ENCODE measurements at places on chromosomes 1 and 21. TPM values are rescaled to one million over a fixed set of nuclear protein-coding genes. Genes with fewer than 3 reads are reported as not detected.
A peak's percentile ranks its signal among the peaks of the same experiment; 100 is the strongest.

- no peak overlapping the region for H3K27ac ChIP-seq
- H3K4me3 ChIP-seq = no peak overlapping the region
- no peaks in the 10 kb centered on the region for H3K36me3 ChIP-seq
- no peak for DNase-seq
Measured at GRCh38 chr1:222392556-222392955, 155.3 kb downstream of the HHIPL2 start.

- H3K4me1 ChIP-seq = peaks cover 28% of the 10 kb centered on the region
- H3K36me3 ChIP-seq = no peaks in the 10 kb centered on the region
- H3K27ac ChIP-seq = no peak overlapping the region
- no peaks in the 10 kb centered on the region for H3K27me3 ChIP-seq
- peak overlapping the region; percentile 73 for H3K4me3 ChIP-seq
Measured at GRCh38 chr1:212432272-212432660, 454 bp upstream of the NENF start.

DNA sequence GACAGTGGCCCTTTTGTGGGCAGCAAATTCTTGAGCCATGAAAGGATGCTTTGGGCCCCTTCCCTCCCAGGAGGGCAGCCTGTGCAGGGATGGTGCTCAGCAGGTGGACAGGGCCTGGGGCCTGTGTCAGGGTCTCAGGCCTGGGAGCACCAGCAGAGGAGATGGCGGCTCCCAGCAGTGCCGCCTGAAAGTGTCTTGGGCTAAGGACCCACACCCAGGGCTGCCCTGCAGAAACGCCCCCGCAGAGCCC lies 23.9 kb downstream of the FTCD start:
- no peaks in the 10 kb centered on the region for H3K27me3 ChIP-seq
- DNase-seq = no peak
- no peak overlapping the region for H3K4me3 ChIP-seq
- no peaks in the 10 kb centered on the region for H3K36me3 ChIP-seq

DNA sequence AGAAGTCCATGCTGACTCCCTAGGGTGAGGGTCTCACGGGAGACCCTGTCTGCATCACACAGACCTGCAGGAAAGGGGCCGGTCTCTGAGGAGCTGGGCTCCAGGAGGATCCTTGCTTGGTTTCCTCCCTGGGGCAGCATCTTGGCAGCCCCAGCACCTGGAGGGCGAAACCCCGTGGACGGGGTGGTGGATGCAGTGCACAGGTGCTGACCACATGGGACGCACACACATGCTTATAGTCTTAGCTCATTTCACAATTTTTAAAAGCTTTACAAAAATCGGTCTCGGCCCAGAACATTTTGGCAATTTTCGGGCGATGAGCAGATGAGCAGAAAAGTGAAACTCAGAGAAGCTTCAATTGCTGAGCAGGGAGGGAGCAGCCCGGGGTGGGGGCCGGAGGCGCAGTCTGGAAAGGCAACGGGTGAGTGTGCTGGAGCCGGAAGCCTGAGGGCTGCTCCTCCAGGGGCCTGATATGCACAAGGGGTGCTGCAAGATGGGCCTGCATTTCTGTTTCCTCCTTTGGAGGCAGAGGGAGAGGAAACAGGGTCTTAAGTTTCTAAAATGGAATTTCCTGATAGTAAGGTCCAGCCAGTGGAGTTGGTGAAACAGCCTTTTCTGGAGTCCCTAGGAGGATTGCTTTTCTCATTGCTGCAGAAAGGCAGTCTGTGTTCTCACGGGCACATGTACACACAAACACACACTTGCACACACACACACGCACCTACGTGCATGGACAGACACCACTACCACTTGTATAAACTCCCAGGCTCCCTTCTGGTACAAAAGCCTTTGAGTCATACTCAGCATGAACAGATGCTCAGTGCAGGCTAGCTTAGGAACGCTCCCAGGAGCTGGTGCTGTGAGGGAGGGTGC lies 60.6 kb downstream of the SCCPDH start:
- H3K36me3 ChIP-seq = no peaks in the 10 kb centered on the region
- H3K27ac ChIP-seq = no peak overlapping the region
- no peak for DNase-seq
- no peak overlapping the region for H3K4me3 ChIP-seq

Gene NLRP3
- total RNA-seq = 0.97 TPM

- H3K36me3 ChIP-seq = no peaks in the 10 kb centered on the region
- no peak for DNase-seq
- H3K27me3 ChIP-seq = peaks cover 2% of the 10 kb centered on the region
- no peak overlapping the region for H3K27ac ChIP-seq
- no peaks in the 10 kb centered on the region for H3K4me1 ChIP-seq
Measured at GRCh38 chr1:223534677-223535076, 130.8 kb downstream of the CAPN8 start.

DNA sequence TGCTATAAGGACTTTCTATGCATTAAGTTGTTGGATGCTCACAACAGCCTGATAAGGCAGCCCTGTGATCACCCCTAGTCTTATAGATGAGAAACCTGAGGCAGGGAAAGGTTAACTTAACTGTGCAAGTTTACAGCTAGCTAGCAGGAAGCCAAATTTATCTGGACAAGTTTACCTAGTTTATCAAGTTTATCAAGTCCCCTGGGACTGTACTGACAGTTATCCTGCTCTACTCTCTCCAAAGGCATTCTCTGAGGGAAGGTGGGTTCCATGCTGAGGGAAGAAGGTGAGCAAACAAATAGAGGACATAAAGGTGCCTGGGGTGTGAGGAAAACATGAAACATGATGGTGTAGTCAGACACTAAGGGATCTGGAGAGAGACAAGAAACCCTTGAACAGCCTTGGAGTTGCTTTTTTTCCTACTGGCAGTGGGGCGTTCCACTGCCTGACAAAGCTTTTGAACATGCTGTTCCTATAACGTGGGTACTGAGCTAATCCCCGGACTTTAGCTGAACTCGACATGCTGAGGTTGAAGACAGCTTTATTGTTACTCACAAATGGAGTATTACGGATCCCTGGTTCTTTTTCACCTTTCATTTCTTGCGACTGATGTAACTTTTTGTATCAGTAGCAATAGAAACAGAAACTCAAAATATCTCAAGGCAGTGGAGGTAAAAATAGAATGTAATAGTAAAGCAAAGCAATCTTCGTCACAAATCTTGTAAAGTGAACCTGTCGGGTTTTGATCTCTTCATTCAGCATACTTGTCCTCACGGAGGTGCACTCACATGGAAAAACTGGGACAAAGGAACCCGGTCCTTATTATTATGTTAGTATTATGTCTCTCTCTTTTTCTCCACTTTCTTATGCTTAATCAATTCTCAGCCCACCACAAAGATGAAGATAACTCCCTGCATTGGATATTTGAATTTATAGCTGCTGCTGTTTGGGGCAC lies 42.4 kb upstream of the ESRRG start:
- no peaks in the 10 kb centered on the region for H3K36me3 ChIP-seq
- H3K4me1 ChIP-seq = no peaks in the 10 kb centered on the region
- no peak for DNase-seq

- peaks cover 19% of the 10 kb centered on the region for H3K27me3 ChIP-seq
- H3K27ac ChIP-seq = no peak overlapping the region
- no peaks in the 10 kb centered on the region for H3K36me3 ChIP-seq
- H3K4me3 ChIP-seq = no peak overlapping the region
- peak; percentile 73 for DNase-seq
- H3K4me1 ChIP-seq = peaks cover 6% of the 10 kb centered on the region
Measured at GRCh38 chr1:227192163-227192562, 126.1 kb downstream of the CDC42BPA start.

Gene TSEN15
- 44.3 TPM for total RNA-seq

DNA sequence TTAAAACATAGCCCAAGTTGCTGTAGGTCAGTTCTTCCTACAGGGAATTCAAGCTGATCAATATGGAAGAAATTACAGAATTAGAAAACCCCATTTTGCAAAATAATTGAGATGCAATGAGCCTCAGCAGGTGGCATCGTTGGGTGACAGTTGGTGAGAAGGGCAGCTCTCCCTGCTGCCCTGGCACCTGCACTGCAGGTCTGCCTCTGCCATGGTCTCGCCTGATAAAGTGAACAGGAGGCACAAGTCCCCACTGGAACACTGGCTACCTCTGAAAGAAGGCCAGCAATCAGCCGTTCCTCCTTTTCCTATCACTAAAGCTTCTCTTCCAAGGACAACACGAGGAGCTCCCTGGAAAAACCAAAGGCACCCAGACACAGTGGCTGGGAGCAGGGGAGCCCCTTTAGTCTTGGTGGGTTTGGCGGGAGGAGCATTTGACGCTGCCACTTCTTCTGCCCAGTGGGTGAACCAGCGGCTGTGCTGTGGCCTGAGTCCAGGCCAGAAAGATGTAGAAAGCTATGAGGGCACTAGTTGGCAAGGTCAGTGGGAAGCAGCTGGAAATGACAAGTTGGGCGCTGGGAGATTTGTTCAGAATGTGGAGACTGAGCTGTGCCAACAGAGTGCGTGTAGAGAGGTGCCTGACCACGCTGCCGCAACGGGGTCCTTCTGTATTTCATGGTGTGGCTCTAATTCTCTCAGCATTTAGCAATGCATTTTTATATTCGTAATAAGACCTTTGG lies 93.1 kb downstream of the RIPK4 start:
- H3K27me3 ChIP-seq = peaks cover 6% of the 10 kb centered on the region
- H3K4me3 ChIP-seq = no peak overlapping the region
- no peak overlapping the region for H3K27ac ChIP-seq

GRCh38 chr1:12085643-12086260 lies 22.6 kb downstream of the TNFRSF8 start:
- no peaks in the 10 kb centered on the region for H3K27me3 ChIP-seq
- peaks cover 55% of the 10 kb centered on the region for H3K36me3 ChIP-seq
- H3K4me1 ChIP-seq = peaks cover 52% of the 10 kb centered on the region
- no peak overlapping the region for H3K27ac ChIP-seq

DNA sequence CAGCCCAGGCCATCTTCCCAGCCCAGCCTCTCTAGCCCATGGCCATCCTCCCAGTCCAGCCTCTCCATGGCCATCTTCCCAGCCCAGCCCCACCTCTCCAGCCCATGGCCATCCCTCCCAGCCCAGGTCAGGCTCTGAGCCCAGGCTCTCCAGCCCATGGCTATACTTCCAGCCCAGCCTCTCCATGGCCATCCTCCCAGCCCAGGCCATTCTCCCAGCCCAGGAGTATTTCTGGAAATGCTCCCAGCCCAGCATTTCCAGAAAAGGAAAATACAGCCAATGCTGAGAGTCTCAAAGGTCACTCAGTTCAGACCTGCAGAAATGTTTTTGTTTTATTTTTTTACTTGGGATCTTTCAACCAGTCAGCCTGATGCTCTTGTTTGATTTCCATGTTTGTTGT lies 70.0 kb upstream of the ZNF281 start:
- DNase-seq = no peak
- no peaks in the 10 kb centered on the region for H3K36me3 ChIP-seq
- no peak overlapping the region for H3K4me3 ChIP-seq
- no peak overlapping the region for H3K27ac ChIP-seq

Gene OR2L5
- total RNA-seq = not detected

GRCh38 chr1:165650981-165651625 lies 20.1 kb downstream of the MGST3 start:
- no peak overlapping the region for H3K4me3 ChIP-seq
- no peak overlapping the region for H3K27ac ChIP-seq
- H3K36me3 ChIP-seq = peaks cover 14% of the 10 kb centered on the region
- H3K4me1 ChIP-seq = peaks cover 9% of the 10 kb centered on the region
- DNase-seq = no peak

- H3K27ac ChIP-seq = peak overlapping the region; percentile 89
- peaks cover 2% of the 10 kb centered on the region for H3K36me3 ChIP-seq
- no peak for DNase-seq
- no peaks in the 10 kb centered on the region for H3K27me3 ChIP-seq
Measured at GRCh38 chr1:10033359-10033845, 644 bp downstream of the UBE4B start.

Gene C1orf116
- not detected for total RNA-seq

DNA sequence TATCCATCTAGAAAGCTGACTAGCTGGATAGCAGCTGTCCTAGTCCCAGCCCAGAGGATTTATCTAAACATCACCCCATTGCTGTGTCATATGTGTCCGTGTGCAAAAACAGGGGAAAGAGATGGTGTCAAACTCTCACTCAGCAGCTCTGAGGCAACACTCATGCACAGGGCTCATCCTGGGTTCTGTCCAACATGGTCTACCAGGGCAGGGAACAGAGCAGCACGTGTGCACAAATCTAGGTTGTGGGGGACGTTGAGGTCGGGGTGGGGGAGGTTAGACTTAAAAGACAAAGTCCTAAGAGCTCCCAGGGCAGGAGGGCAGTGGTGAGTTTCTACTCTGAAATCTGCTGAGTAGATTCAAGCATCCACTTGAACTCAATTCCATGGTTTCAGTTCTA lies 16.2 kb downstream of the PI4KB start:
- H3K36me3 ChIP-seq = peaks cover 40% of the 10 kb centered on the region
- peak overlapping the region; percentile 97 for H3K27ac ChIP-seq
- no peaks in the 10 kb centered on the region for H3K27me3 ChIP-seq
- H3K4me3 ChIP-seq = no peak overlapping the region
- H3K4me1 ChIP-seq = peaks cover 41% of the 10 kb centered on the region

Gene CFAP141
- not detected for total RNA-seq

- H3K27me3 ChIP-seq = no peaks in the 10 kb centered on the region
- no peak overlapping the region for H3K27ac ChIP-seq
- peaks cover 6% of the 10 kb centered on the region for H3K4me1 ChIP-seq
Measured at GRCh38 chr1:184112176-184112948, 60.8 kb downstream of the TSEN15 start.

- no peaks in the 10 kb centered on the region for H3K4me1 ChIP-seq
- H3K27ac ChIP-seq = no peak overlapping the region
- H3K36me3 ChIP-seq = no peaks in the 10 kb centered on the region
- peak; percentile 47 for DNase-seq
Measured at GRCh38 chr21:34243562-34243961, 120.2 kb upstream of the KCNE2 start.

- no peak overlapping the region for H3K4me3 ChIP-seq
- H3K36me3 ChIP-seq = no peaks in the 10 kb centered on the region
- no peak overlapping the region for H3K27ac ChIP-seq
- no peak for DNase-seq
- H3K27me3 ChIP-seq = peaks cover 24% of the 10 kb centered on the region
- no peaks in the 10 kb centered on the region for H3K4me1 ChIP-seq
Measured at GRCh38 chr1:18200918-18201317, 93.3 kb downstream of the IGSF21 start.

DNA sequence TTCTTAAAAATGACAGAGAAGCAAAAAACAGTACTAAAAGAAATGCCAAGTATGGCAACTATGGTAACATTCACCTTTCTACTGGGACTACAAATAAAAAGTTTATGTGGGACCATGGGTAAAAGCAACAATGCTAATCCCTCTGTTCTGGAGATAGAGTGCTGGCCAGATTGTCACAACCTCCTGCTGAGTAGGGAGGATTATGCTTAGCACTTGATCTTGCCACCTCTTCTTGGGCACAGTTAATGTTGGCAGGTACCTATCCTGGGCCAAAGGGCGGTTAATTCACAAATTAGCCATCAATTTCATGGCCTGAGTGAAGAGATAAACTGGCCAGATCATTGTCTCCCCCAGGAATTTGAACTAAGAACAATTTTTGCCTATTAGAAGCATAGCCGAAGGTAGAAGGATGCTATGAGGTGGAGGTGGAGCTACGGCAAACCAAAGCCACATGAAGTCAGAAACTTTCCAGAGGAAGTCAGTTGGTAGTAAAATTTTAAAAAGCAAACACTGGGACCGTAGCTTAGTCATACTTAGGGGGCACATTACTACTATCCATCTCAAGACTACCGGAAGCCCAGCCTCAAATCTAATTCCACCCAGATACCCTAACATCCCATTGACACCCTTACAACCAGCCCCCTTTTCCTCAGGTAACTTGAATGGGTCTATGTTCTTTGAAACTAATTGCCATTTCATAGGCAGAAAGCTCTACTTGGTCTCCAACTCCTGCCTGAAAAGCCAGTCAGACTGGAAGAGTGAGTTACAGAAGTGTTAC lies 2.7 kb downstream of the SCYL3 start:
- peaks cover 47% of the 10 kb centered on the region for H3K4me1 ChIP-seq
- H3K36me3 ChIP-seq = peaks cover 20% of the 10 kb centered on the region
- peak; percentile 58 for DNase-seq
- H3K27me3 ChIP-seq = no peaks in the 10 kb centered on the region
